ENCODE measurements at places on chromosomes 5 and 9.

DNA sequence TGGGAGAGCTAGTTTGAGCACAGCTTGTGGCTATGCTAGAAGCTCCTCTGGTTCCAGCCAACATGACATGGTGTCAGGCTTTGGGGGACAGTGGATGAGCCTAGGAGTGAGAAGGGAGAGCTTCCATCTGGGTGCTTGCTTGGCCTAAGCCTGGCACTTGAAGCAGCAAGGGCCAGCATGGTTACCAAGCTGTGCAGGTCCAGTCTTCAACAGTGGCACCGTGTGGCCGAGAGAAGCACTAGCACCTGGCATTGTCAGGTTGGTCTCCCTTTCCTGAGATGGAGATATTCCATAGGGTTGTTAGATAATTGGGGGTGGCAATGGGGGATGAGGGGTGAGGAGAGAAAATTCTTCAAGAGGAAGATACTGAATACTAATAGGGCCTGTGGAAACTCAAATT, 261.9 kb downstream of the PBX3 start:
- DNase-seq = no peak

DNA sequence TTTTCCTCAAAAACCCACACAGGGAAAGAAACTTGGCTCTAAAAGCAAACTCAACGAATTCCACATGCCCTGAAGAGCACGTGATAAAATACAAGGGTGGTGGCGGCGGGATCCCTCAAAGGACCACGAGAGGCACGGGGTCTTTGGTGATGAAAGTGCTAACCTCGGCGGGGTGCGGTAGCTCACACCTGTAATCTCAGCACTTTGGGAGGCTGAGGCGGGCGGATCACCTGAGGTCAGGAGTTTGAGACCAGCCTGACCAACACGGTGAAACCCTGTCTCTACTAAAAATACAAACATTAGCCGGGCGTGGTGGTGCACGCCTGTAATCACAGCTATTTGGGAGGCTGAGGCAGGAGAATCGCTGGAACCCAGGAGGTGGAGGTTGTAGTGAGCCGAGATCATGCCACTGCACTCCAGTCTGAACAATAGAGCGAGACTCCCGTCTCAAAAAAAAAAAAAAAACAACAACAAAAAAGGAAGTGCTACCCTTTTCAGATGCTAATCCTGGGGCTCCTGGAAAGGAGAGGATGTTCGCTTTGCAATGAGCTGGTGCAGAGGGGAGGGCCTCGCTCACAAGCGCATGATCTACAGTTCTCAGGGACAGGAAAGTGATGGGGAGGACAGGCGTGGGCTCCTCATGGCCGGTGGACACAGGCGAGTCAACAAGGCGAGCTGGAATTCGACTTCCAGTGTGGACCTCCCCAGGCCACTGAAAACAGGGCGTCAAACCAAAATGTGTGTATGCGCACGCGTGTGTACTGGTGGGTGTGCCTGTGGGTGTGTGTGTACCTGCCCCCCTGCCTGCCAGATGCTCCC, 54.1 kb downstream of the USP20 start:
- no peak for DNase-seq

DNA sequence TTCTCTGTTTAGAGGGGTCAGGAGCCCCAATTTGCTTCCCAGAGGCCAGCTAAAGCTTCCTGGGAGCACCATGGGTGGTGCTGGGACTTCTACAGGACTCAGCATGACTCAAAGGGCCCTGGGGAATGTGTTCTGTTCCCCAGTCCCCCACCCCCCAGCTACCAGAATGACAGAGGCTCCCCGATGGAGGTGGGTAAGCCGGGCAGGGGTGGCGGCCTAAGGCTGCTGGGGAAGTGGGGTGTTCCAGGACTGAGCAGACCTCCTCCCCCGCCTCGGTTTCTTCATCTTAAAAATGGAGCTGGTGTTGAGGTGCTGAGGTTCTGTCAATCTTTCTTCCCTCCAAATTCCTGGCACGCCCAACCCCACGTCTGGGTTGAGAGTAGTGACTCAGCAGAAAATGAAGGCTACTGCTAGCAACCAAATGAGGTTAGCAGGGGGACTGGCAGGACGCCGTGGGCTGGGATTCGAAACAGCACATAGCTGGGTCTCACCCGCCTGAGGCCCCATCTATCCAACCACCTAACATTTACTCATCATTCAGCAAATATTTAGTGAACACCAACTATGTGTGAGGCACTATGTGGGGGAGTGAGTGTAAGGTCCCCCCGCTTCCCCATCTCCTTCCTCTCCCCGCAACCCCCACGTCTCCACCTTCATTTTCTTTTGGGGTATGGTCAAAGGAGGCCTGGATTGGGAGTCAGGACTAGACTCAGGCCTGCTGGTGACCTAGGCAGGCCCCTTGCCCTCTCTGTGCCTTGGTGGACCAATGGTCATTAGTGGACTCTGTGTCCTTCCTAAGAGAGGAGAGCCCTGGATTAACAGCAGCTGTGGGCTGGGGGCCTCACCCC, 50.2 kb downstream of the C9orf50 start:
- no peak for DNase-seq

GRCh38 chr5:124729720-124730359, 16.6 kb downstream of the ZNF608 start:
- DNase-seq = no peak

GRCh38 chr9:135939351-135940265, 21.6 kb downstream of the UBAC1 start:
- no peak for DNase-seq

DNA sequence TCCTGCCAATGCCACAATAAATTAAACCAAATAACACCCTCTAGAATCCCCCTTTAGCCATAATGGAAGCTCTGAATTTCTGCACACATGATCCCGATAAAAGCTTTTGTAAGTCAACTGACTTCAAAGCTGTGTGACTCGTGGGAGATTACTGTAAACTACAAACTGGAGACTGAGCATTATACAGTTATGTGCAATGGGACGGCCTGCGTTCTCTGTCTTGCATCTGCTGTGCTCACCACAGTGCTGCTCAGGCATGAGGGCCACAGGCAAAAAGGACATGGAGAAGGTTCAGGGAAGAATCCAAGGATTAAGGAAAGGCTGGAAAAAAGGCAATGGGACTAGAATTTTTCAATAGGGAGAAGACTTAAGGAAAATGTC, 184.2 kb downstream of the FANCC start:
- DNase-seq = no peak

- no peak for DNase-seq
These were observed 52.5 kb downstream of the NR3C1 start for GRCh38 chr5:143350751-143351602.

DNA sequence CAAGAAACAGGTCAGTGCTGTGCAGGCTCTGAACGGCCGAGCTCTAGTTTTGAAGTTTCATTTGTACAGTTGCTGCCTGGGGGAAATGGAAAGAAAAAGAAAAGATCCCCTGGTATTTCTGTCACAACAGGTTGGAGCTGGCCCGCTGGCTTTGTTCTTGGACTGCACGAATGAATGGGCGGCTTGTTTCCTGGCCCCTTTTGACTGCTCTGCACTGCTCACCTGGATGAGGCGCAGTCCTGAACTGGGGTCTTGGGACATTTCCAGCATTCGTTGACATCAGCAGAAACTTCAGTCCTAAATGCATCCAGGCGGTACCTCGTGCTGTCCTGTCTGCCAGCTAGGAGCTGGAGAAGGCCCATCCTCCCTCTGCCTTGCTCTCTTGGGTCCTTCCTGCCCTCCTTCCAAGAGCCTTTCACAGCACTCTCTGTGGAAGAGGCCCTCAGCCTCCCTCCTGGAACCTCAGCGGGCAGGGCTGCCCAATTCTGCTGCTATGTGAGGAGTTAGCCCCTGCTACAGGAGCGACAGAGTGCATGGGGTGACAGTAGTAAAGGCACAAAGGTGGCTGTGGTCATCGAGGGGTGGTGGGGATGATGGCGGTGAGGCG, 189.2 kb downstream of the FSTL4 start:
- DNase-seq = no peak

- no peak for DNase-seq
These were observed 57.9 kb upstream of the CCNG1 start for GRCh38 chr5:163379298-163380155.

- no peak for DNase-seq
These were observed 54.5 kb downstream of the ABCA1 start for GRCh38 chr9:104873489-104873850.

- no peak for DNase-seq
These were observed 405.9 kb upstream of the DAP start for GRCh38 chr5:11166923-11167322.

DNA sequence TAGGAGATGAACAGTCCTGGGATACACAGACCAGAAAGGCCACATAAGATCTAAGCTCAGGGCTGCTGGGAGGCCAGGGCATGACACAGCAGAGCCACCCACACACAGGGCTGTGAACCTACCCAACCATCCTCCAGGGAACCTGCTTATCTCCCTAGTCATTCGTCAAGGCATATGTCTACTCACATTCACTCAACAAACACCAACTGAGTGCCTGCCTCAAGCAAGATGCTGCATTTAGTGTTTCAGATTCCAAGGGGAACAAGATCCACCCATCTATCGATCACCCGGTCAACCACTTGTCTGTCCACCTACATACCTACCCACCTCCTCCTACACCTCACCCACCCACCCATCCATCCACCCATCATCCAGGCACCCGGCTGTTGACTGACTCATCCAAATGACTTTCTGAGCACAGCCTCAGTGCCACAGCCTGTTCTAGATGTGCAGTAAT, 1.9 kb downstream of the DPM2 start:
- no peak for DNase-seq

- no peak for DNase-seq
These were observed 1.0 kb downstream of the KLF9 start for GRCh38 chr9:70413464-70413798.

DNA sequence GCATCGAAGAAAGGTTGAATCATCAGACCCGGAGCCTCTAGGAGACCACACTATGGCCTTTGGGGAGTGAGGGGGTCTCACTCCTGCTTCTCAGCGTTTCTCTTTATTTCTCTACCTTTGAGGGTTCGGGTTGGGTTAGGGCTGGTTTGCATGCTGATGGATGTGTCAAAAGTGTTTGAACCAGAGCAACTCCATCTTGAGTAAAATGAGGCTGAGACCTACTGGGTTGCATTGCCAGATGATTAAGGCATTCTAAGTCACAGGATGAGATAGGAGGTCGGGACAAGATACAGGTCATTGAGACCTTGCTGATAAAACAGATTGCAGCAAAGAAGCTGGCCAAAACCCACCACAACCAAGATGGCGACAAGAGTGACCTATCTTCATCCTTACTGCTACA, 44.9 kb upstream of the TCF7 start:
- DNase-seq = no peak

- no peak for DNase-seq
These were observed 129.3 kb upstream of the LPCAT1 start for GRCh38 chr5:1652873-1653697.

GRCh38 chr5:124919076-124919475, 172.6 kb upstream of the ZNF608 start:
- no peak for DNase-seq
